ENCODE measurements at places on chromosomes 6 and 20. TPM values are rescaled to one million over a fixed set of nuclear protein-coding genes. Genes with fewer than 3 reads are reported as not detected.

DNA sequence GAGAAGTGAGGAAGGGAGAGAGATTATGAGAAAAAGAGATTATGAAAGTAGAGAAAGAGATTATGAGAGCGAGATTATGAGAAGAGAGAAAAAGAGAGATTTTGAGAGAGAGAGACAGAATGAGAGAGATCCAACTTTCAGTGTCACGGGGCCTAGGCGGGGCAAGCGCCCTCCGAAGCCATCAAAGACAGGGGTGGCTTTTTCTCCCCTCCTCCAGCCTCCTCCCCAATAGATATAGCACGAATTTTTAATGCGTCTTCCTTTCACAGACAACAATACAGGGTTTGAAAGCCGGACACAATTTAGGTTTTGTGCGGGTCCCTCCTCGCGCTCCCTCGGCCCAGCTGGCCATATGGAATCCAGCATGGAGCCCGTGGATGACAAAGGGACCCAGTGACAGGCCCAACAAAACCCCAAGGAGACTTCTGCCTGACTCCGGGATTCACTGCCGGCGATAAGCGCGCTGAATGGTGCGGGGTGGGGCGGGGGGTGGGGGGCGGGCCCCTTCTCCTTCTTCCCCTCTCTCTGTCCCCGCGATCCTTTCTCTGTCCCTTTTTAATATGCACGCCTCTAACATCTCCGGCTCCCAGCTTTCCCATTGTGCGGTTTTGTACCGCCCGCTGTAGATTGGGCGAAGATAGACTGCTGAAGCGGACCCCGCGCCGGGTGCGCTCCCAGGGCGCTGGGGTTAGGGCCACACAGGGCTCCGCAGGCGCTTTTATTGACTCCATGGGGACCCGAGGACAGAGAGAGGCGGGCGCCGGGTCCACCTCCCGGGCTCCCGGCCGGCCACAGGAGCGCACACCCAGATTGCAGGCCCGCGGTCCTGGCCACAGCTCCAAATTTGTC, 5.4 kb downstream of the NKX2-2 start:
- H3K4me3 ChIP-seq, result no peak overlapping the region
- no peak overlapping the region for H3K27ac ChIP-seq
- no peak for DNase-seq
- H3K4me1 ChIP-seq, result peaks cover 62% of the 10 kb centered on the region
- no peaks in the 10 kb centered on the region for H3K36me3 ChIP-seq

GRCh38 chr20:25499855-25500434, 85.4 kb downstream of the NINL start:
- H3K27me3 ChIP-seq, result no peaks in the 10 kb centered on the region
- H3K4me1 ChIP-seq, result no peaks in the 10 kb centered on the region
- DNase-seq, result no peak
- no peak overlapping the region for H3K27ac ChIP-seq
- H3K36me3 ChIP-seq, result peaks cover 4% of the 10 kb centered on the region

DNA sequence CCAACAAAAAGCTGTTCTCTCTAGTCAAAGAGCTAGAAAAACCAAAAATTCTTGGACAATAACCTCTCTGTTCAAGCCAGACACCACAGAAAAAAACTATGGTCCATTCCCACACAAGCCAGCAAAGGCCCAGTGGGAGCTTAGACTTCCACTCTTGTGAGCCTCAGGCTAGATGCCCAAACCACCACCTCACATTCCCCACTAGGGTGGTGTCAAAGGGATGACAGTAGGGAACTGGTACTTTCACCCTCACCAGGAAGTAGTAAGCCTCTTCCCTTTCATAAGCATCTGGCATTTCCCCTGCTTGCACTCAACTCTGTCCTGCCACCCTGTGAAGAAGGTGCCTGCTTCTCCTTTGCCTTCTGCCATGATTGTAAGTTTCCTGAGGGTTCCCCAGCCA, 58.4 kb upstream of the RNF217 start:
- no peak for DNase-seq
- H3K27me3 ChIP-seq, result no peaks in the 10 kb centered on the region
- no peaks in the 10 kb centered on the region for H3K4me1 ChIP-seq

GRCh38 chr20:53939572-53940359, 130.6 kb downstream of the BCAS1 start:
- H3K27ac ChIP-seq, result peak overlapping the region; percentile 70
- no peak overlapping the region for H3K4me3 ChIP-seq
- no peaks in the 10 kb centered on the region for H3K36me3 ChIP-seq
- no peaks in the 10 kb centered on the region for H3K27me3 ChIP-seq
- peaks cover 60% of the 10 kb centered on the region for H3K4me1 ChIP-seq
- DNase-seq, result peak; percentile 93

GRCh38 chr20:43161716-43162115, 28.0 kb downstream of the PTPRT start:
- no peaks in the 10 kb centered on the region for H3K4me1 ChIP-seq
- H3K4me3 ChIP-seq, result no peak overlapping the region
- H3K36me3 ChIP-seq, result no peaks in the 10 kb centered on the region
- DNase-seq, result no peak
- H3K27ac ChIP-seq, result no peak overlapping the region

GRCh38 chr20:39645131-39645530, 683.0 kb downstream of the DHX35 start:
- H3K36me3 ChIP-seq, result no peaks in the 10 kb centered on the region
- H3K4me1 ChIP-seq, result no peaks in the 10 kb centered on the region
- H3K4me3 ChIP-seq, result no peak overlapping the region
- no peak overlapping the region for H3K27ac ChIP-seq
- no peaks in the 10 kb centered on the region for H3K27me3 ChIP-seq
- DNase-seq, result no peak

DNA sequence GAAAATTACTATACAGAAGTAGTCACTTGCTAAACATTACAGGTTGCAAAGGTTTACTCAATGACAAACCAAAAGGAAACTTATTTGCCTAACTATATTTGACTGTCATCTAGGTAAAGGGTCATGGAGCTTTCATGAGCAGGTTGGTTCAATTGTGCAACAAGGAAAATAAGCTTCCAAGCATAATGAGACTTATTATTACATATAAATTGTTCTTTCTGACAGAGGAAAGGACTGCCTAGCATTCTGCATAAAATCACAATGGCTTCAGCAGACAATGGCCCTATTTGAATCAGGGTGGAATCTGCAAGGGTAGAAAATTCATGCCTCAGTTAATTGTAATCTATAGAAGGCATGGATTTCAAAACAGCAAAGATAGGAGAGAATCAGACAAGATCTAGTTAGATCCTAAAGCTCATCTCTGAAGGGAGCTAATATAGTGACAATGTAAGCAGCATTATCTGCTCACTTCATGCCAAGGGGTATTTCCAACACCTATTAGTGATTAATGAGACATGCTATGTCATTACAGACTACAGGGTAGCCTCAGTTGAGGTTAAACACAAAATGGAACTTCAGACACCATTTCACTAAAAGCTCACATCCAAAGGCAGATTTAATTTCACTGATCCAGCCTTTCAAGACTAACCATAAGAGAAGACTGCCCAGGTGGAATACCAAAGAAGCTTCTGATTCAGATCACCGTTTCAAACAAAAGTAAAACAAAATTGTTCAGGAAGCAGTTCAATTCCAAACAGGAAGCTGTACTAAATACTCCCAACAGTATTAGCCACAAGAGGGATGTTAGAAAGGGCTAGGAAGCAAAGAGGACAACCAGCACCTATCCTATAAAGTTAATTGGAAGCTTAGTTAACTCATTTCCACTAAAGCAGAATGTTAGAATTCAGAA, 8.5 kb downstream of the STAU1 start:
- no peak for DNase-seq
- no peaks in the 10 kb centered on the region for H3K27me3 ChIP-seq
- no peak overlapping the region for H3K4me3 ChIP-seq
- H3K36me3 ChIP-seq, result peaks cover 17% of the 10 kb centered on the region
- H3K27ac ChIP-seq, result no peak overlapping the region

GRCh38 chr20:51013577-51014330, 9.2 kb downstream of the KCNG1 start:
- no peak overlapping the region for H3K27ac ChIP-seq
- H3K4me3 ChIP-seq, result no peak overlapping the region
- no peaks in the 10 kb centered on the region for H3K4me1 ChIP-seq

RNF182 gene
- total RNA-seq, result 5.3 TPM

RPP40 gene
- total RNA-seq, result 2.5 TPM

TRIM40 gene
- total RNA-seq, result not detected

- H3K27me3 ChIP-seq, result peaks cover 85% of the 10 kb centered on the region
- no peak for DNase-seq
- no peaks in the 10 kb centered on the region for H3K36me3 ChIP-seq
- no peak overlapping the region for H3K4me3 ChIP-seq
- H3K27ac ChIP-seq, result no peak overlapping the region
Observed at GRCh38 chr20:58853466-58853865, 950 bp downstream of the GNAS start.

GRCh38 chr6:13183415-13184088, 144.8 kb downstream of the TBC1D7 start:
- no peak for DNase-seq
- H3K27ac ChIP-seq, result no peak overlapping the region
- peaks cover under 1% of the 10 kb centered on the region for H3K4me1 ChIP-seq
- no peak overlapping the region for H3K4me3 ChIP-seq
- H3K36me3 ChIP-seq, result peaks cover 9% of the 10 kb centered on the region

DNA sequence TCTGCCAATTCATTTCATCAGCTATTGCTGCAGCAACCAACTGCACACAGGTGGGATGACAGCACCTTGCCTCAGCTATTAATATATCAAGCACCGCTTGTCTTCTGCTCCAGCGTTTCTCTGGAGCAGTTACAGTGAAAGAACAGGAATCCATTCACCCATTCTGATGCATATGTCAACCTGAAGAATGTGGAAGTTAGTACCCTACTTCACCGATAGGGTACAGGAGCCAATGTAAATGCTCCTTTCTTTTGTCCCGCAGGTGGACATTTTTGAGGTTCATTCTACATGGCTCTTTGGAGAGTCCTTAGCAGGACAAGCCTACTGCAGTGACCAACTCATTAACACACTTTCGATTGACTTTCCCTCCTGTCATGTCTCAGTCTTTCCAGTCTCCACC, 139.9 kb upstream of the PRND start:
- peaks cover 7% of the 10 kb centered on the region for H3K27me3 ChIP-seq
- no peak overlapping the region for H3K4me3 ChIP-seq
- no peaks in the 10 kb centered on the region for H3K4me1 ChIP-seq

DNA sequence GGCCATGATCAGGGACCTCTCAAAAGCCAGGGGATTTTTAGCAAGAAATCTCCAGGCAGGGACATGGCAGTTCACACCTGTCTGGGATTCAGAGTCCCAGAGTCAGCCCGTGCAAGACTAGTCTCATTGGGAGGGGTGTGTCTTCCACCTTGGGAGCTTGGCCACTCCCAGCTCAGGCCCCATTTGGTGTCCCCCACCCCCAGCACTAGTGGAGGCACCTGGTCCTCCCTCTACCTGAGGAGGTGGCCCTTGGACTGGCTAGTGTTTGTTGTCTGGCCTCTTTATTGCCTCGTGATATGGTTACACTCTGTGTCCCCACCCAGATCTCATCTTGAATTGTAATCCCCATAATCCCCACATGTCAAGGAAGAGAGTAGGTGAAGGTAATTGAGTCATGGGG, 140.8 kb upstream of the PHACTR3 start:
- no peak overlapping the region for H3K27ac ChIP-seq
- H3K27me3 ChIP-seq, result peaks cover 3% of the 10 kb centered on the region
- no peak for DNase-seq
- no peaks in the 10 kb centered on the region for H3K36me3 ChIP-seq
- H3K4me1 ChIP-seq, result no peaks in the 10 kb centered on the region

GRCh38 chr20:49712646-49712995, 1.1 kb downstream of the B4GALT5 start:
- peak overlapping the region; percentile 91 for H3K4me3 ChIP-seq
- H3K36me3 ChIP-seq, result no peaks in the 10 kb centered on the region
- peaks cover 52% of the 10 kb centered on the region for H3K4me1 ChIP-seq

CNR1 gene
- 21.1 TPM for total RNA-seq

GINS1 gene
- total RNA-seq, result 0.92 TPM

- peak overlapping the region; percentile 44 for H3K27ac ChIP-seq
- DNase-seq, result no peak
- H3K4me1 ChIP-seq, result peaks cover 9% of the 10 kb centered on the region
- no peak overlapping the region for H3K4me3 ChIP-seq
- no peaks in the 10 kb centered on the region for H3K27me3 ChIP-seq
Observed at GRCh38 chr6:42226645-42227143, 9.0 kb upstream of the MRPS10 start.

ADGRF5 gene
- total RNA-seq, result 238 TPM

DNA sequence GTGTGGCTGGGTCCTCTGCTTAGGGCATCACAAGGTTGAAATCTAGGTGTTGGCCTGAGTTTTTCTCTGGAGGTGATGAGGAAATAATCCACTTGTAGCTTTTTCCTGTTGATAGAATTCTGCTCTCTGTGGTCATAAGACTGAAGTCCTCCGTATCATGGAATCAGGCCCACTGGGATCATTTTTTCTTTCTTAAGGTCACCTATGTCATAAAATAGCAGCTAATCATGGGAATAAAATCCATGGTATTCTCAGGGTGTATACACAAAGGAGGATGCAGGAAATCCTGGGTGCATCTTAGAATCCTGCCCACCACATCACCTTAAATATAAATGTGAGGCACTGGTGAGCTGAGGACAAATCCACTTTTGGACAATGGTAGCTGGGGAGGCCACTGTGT, 72.7 kb downstream of the PRDM1 start:
- DNase-seq, result no peak
- H3K4me1 ChIP-seq, result peaks cover 12% of the 10 kb centered on the region
- no peaks in the 10 kb centered on the region for H3K27me3 ChIP-seq
- no peaks in the 10 kb centered on the region for H3K36me3 ChIP-seq
- no peak overlapping the region for H3K4me3 ChIP-seq

AP5S1 gene
- total RNA-seq, result 11.1 TPM

GRCh38 chr20:31681769-31682168, 40.9 kb downstream of the BCL2L1 start:
- H3K27me3 ChIP-seq, result no peaks in the 10 kb centered on the region
- peaks cover 95% of the 10 kb centered on the region for H3K4me1 ChIP-seq
- H3K27ac ChIP-seq, result peak overlapping the region; percentile 24
- no peak for DNase-seq
- peaks cover 43% of the 10 kb centered on the region for H3K36me3 ChIP-seq
- H3K4me3 ChIP-seq, result no peak overlapping the region

DNA sequence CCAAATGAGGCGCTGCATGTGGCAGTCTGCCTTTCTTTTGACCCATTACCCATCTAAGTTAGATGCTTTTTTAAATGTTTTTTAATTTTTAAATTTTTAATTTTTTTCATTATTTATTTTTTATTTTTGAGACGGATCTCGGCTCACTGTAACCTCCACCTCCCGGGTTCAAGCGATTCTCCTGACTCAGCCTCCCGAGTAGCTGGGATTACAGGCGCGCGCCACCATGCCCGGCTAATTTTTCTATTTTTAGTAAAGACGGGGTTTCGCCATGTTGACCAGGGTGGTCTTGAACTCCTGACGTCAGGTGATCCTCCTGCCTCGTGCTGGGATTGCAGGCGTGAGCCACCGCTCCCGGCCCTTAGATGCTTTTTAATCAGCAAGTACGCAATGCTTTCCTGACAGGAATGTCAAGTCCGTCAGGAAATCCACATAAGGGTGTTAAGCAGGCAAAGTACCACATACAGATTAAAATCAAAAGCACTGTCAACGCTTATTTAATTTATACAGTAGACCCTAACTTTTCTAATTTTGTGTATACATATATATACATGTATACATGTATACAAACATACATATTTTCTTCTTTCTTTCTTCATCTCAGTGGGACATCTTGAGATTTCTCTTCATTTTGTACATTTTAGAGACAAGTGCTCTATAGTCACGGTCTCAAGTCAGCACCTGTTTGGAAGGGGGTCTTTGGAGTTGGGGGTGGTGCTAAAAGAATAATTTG, 995 bp upstream of the GSTA4 start:
- peak overlapping the region; percentile 71 for H3K4me3 ChIP-seq
- H3K27ac ChIP-seq, result peak overlapping the region; percentile 92
- no peaks in the 10 kb centered on the region for H3K27me3 ChIP-seq
- no peaks in the 10 kb centered on the region for H3K36me3 ChIP-seq

All from lower lobe of right lung (tissue), 2 donors.